Posterior vena cava (tissue), 2 donors: ENCODE measurements at places on chromosomes 11 and 22. TPM values are rescaled to one million over a fixed set of nuclear protein-coding genes. Genes with fewer than 3 reads are reported as not detected.

DNA sequence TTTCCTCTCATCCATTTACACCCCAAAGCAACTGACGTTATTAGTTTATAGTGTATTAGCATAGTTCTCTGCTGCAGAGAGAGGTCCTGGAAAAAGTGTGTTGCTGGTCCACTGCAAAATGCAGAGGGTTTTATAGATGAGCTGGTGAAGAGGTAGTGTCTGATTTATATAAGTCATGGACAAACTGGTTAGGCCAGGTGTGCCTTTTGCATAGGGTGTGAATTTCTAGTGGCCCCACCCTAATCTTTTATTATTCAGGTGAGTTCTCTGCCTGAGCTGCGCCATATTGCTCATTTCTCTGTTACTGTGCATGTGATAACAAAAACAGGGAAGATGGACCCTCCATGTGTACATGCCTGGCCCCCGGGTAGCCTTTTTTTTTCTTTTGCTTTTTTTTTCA is 43.1 kb upstream of the TRIM77 start:
- DNase-seq = no peak

- no peak for DNase-seq
Measured at GRCh38 chr11:60127311-60127811, 38.9 kb downstream of the MS4A2 start.

DNA sequence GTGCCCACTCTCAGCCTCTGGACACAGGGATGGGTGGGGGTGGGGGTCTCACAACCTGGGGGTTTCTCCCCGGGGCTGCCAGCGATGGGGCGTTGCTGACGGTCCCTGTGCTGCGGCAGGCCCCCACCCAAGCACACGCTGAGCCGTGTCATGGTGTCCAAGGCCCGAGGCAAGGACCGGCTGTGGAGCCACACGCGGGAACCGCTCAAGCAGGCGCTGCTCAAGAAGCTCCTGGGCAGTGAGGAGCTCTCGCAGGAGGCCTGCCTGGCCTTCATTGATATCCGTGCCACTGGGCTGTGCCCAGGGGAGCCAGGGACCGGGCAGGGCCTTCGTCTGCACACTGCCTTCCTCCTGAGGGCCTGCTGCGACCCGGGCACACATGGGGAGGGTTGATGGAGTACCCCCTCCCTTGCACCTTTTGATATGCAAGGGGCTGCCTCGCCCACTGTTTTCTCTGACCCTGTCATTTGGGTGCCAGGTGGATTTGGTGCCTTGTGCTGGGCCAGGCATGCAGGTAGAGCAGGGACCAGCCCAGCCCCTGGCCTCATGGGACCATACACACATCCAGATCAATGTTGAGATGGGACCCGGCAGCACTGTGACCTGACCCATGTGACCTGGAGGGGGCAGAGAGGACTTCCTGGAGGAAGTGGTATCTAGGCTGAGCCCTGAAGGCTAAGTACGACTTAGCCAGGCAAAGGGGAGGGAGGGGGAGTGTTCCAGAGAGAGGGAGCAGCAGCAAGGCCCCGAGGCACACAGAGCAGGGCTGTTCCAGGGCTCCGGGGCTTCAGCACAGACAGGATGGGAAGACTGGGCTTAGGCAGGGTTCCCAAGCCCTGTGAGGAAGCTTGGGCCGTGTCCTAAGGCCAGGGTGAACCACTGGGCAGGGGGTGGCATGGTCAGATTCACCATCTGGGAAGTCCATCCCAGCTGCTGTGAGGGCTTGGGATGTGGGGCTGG is 75.2 kb downstream of the MYO7A start:
- peak; percentile 79 for DNase-seq

DNA sequence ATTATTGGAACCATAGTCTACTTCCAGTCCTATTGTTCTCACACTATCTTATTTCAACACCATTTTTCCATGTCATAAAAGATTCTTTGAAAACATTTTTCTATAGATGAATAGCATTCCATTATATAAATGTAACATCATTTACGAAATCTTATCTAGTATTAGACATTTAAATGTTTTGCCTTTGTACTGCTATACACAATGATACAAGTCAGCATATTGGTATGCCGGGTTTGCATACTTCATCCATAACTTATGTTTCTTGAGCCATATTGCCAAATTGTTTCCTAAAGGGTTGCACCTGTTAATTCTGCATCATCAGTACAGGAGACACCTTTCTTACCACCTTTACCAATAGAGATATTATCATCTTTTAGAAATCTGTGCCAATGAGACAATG is 68.2 kb downstream of the SYT13 start:
- DNase-seq = no peak

DNA sequence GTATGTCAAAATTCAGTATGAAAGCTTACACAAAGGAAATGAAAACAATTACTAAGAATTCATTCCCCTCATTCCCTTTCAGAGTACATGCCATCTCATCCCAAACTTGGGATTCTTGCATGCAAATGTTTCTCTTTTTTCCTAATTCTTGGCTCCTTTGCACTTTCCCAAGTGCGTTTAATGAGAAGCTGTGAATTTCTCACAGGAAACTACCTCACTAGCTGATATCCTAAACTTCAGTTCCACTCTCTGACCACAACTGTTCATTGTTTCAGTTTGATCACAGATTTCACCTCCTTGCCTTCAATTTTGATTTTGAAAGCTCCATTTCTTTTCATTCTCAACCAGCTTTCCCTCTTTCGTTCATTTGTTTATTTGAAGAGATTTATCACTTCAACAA is 5.9 kb upstream of the ARL14EP start:
- DNase-seq = no peak

- DNase-seq = no peak
Measured at GRCh38 chr11:693887-694562, 997 bp downstream of the DEAF1 start.

GRCh38 chr11:117230286-117230961 is 1.4 kb downstream of the PCSK7 start:
- DNase-seq = no peak

DNA sequence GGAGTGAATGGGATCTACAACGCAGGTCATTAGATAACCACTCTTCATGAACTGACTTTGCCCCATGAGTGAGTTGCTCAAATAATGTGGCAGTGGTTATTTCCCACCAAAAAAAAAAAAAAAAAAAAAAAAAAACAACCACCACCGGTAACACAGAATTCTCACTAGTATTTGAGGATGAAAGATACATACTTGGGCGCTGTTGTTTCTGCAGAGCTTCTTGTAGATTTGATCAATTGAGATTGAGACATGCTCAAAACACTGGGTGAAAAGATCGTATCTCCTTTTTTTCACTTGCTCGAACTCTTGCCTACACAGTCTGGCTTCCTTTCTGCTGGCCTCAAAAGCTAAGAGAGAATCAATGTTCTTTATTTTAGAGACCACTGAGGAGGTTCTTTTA is 44.1 kb downstream of the FAM118A start:
- DNase-seq = no peak

GRCh38 chr22:48188231-48188721 is 1425.8 kb downstream of the TBC1D22A start:
- no peak for DNase-seq

DNA sequence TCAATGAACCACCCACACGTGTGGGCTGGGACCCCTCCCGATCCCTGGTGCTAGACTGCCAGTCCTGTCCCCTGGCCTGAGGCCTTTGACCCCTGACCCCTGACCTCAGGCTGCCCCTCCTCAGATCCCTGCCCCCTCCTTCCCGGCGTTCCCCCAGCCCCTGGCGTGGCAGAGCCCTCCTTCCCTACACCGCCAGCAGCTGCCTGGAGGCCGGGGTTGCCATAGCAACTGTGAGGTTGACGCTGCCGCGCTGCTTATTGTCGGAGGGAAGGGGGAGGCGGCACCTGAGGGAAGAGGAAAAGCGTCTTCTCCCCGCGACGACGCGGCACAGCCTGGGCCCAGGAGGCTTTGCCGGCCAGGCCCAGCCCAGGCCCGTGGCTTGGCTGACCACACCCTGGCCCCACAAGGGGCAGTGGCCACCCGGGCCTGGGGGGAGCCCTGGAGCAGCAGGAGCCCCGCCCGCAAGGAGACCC is 32.6 kb downstream of the SHANK3 start:
- DNase-seq = peak; percentile 79

DNA sequence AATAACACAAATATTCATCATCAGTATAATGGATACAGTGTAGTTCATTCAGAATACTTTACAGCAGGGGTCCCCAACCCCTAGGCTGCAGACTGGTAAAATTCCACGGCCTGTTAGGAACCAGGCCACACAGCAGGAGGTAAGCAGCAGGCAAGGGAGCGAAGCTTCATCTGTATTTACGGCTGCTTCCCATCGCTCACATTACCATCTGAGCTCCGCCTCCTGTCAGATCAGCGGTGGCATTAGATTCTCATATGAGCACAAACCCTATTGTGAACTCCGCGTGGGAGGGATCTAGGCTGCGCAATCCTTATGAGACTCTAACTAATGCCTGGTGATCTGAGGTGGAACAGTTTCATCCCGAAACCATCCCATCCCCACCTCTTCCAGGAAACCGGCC is 125.1 kb downstream of the SERGEF start:
- no peak for DNase-seq

DNA sequence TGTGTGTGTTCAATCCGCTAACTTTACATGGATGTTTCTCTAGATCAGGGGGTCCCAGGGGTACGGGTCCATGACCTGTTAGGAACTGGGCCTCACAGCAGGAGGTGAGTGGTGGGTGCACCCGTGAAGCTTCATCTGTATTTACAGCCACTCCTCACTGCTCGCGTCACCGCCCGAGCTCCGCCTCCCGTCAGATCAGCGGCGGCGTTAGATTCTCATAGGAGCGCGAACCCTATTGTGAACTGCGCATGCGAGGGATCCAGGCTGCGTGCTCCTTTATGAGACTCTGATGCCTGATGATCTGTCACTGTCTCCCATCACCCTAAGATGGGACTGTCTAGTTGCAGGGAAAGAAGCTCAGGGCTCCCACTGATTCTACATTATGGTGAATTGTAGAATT is 31.9 kb downstream of the MRGPRD start:
- DNase-seq = no peak

- peak; percentile 77 for DNase-seq
Measured at GRCh38 chr11:291281-292210, 2.6 kb downstream of the PGGHG start.

- no peak for DNase-seq
Measured at GRCh38 chr11:40787224-40787623, 672.2 kb downstream of the LRRC4C start.

DNA sequence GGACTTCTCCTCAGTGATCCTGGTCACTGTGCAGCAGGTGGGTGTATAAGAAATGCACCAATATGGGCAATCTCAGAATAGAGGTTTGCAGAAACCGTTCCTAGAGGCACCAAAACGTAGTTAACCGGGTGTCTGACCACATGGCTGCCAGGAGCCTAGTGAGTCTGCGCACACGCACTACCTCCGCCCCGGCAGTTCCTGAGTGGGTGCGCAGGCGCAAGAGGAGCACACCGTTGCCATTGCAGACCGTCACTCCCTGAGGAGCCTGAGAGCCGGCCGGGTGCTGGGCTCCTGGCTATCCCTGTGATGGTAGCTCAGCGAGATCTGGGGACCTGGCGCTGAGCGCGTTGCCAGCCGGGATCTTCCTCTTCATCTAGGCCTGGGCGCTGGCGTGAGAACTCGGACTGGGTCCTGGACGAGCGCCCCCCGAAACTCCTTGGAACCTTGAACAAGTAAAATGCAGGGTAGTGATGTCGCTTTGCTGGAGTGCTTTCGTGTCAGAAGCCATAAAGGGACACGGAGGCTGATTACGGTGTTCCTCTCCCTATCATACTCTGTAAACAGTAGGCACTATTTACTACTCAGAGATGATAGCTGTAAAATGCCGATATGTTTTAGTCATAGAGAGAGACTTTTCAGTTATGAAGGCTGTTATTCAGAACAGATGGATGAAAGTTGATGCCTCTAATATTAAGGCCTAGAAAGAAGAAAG is at the start of gene MS4A13:
Gene MS4A13 (plus strand): TSS at position 249 of the 712 bp plus-strand sequence. CDS start 2,692 bp downstream, outside the sequence.
- DNase-seq = no peak

DNA sequence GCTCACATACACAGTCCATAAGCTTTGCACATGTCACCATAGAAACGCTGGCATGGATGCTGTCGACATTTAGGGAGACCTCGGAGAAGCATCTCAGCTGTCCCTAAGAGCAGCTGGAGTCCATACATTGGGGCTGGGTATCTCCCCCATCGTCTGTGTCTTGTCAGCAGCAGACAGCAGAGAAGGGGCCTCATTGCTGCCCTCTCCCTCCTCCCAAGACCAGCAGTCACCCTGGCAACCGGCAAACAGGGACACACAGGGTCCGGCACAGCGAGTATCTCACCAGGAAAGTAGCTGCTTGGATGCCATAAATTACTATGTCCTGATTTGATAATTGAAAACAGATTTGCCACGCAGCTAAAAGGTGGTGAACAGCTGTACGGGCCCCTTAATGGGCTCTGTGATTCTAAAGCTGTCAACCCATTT is 84.4 kb downstream of the CD44 start:
- no peak for DNase-seq

- DNase-seq = no peak
Measured at GRCh38 chr11:66317322-66317722, 478 bp upstream of the CD248 start.

DNA sequence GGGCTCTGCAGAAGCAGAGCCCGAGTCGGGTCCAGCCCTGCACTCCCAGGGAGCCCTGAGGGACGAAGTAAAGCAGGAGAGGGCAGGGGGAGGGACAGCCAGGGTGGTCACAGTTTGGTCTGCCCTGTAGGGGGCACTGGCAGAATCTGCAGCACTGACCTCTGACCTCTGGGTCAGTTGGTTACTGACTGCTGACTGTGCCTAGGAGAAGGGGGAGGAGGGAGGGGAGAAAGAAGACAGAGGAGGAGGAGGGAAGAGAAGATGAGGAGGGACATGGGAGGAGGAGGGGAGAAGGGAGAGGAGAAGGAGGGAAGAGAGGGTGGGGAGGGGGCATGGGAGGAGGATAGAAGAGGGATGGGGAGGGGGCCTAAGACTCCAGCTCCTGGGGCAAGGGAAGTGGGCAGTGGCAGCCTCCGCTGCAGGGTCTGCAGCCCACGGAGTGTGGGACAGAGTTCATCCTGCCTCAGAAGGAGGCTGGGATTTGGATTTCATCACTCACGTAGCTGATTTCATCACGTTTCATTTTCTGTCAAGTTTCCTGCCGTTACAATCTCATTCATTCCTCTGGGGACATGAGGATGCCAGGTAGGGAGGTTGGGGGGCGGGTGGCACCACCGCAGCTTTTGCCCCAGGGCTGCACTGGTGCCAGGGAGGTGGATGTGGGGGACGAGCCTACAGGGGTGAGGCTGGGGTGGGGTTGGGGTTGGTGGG is 55.2 kb downstream of the FLRT1 start:
- DNase-seq = no peak

The HEPHL1 gene
- total RNA-seq = not detected

The OR8G1 gene
- total RNA-seq = not detected

The MFRP gene
- not detected for total RNA-seq

The MS4A12 gene
- not detected for total RNA-seq

The LRRC55 gene
- total RNA-seq = not detected

The FOSL1 gene
- 7.4 TPM for total RNA-seq

The BTG4 gene
- not detected for total RNA-seq

The CCDC116 gene
- total RNA-seq = 0.23 TPM

The ANKK1 gene
- 0.23 TPM for total RNA-seq

The SMC1B gene
- total RNA-seq = not detected

The BID gene
- 13.0 TPM for total RNA-seq

The HMBS gene
- 16.8 TPM for total RNA-seq

The MMP8 gene
- 1.2 TPM for total RNA-seq

The TMEM123 gene
- total RNA-seq = 99.5 TPM
